ENCODE measurements at places on chromosomes 2 and 18.

DNA sequence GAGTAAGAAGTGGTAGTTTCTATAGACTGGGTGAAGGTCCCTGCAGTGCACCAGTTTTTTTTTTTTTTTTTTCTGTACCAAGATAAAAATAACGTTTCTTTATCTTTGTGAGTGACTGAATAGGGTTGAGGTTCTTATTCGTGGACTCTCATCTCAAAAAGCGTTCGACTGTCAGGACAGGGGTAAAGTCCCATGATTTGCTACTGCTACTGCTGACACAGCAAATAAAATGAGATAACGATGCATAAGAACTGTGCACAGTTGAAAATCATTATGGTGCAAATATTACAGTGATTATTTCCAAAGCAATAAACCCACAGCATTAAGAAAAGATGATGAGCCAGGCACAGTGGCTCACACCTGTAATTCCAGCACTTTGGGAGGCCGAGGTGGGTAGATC lies 482.0 kb upstream of the CHST9 start:
- no peak for DNase-seq

- DNase-seq: no peak
These were observed 40.1 kb upstream of the AKAIN1 start for GRCh38 chr18:5237083-5237722.

- DNase-seq: peak; percentile 46
These were observed at the start of gene SH3RF3 for GRCh38 chr2:109128616-109129355. Gene SH3RF3 (plus strand): TSS chr2:109129205.

DNA sequence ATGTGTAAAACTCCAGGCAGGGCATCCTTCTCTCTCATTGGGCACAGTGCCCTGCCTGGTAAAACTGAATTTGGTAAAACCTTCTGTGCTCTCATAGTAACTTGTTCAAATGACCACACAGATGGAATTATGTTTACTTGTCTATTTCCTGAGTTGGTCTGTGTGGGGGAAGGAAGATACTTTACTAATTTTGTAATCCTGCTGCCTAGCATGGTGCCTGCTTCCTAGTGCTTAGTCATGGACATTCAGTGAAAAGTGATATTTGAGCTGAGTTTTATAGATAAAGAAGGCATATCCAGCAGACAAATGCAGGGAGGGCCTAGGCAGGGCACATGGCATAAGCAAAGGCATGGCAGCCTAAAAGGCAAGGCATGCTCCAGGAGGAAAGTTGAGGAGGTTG lies 199.4 kb downstream of the FSHR start:
- no peak for DNase-seq

- no peak for DNase-seq
These were observed 706.0 kb upstream of the RAB6C start for GRCh38 chr2:129273266-129274037.

DNA sequence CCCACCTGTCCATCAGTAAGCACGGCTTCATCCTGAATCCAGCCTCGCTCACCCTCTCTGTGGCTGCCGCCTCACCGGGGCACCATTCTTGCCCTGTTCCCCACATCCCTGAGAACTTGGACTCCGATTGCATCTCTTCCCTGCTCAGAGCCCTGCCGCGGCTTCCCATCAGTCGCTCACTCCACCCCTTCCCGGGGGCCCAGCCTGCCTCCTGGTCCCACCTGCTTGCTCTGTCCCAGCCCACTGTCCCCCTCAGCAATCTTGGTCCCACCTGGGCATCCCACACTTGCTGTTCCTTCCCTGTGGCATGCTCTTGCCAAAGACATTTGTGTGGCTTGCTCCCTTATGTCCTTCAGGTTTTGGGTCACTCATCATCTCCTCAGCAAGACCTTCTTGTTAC lies 56.3 kb downstream of the GREB1 start:
- no peak for DNase-seq

GRCh38 chr2:204030322-204030721 lies 93.8 kb downstream of the ICOS start:
- DNase-seq: no peak

GRCh38 chr2:96815326-96816126 lies 542 bp upstream of the CNNM3 start:
- DNase-seq: peak; percentile 52

DNA sequence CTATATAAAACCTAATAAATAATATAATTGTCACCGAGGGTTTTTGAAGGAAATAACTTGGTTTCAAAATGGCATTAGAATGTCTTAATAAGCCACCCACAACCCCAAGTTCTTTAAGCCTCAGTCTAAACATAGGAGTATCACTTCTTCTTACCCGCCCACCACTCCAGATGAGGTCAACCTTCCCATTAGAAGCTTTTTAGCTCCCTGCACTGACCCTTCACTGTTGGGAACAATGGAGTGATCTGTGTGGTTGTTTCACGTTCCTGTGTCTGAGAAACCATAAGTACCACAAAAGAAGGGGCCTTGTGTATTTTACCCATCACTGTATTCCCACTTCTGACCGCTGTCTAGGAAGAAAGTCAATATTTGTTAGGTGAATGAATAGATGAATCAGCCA lies 326.3 kb upstream of the ZNF521 start:
- no peak for DNase-seq

DNA sequence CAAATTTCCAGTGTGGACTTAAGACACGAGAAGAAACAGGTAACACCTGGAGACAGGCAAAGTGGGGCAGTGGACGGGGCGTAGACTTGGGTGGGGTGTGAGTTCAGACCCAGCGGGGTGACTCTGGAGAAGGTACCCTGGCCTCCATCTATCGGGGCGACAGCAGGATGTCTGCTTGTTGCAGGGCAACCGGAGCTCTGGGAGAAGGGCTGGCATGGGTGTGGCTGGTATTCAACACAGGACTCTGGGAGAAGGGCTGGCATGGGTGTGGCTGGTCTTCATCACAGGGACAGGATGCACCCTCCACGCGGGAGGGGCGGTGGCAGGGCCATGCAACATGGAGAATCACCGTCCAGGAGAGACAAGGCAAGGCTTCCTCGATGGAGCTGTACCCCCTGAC lies 198.5 kb downstream of the HDAC4 start:
- DNase-seq: no peak

DNA sequence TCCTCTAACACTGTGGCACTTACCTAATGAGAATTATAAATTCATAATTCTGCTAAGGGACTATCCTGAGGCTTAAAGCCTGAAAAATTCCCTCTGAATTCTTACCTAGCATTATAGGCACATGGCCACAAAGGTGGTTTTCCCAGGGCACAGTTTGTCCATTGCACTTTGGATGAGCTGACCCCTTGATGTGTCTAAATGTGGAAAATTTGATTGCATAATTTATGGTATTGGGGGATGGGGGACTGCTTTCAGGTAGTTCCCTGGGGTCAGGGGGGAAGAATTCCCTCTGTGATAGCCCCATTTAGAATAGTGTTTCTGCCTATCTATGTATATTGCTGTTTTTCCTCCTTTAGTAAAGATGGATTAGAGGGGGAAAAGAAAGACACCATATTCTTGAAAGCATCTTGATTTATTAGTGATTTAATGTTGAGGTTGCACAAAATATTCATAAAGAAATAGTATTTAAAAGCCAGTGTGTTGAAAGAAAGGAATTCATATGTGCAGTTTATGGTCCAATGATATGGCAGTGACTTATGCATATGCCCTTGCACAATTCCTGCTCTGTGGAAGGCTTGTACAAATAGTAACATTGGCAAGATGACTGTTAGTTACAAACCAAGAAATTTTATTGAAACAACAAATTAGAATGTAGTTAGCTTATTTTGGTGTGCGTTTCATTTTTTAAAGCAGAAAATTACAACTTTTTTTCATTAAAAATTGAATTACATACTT lies 8.7 kb upstream of the HTR2B start:
- DNase-seq: no peak

DNA sequence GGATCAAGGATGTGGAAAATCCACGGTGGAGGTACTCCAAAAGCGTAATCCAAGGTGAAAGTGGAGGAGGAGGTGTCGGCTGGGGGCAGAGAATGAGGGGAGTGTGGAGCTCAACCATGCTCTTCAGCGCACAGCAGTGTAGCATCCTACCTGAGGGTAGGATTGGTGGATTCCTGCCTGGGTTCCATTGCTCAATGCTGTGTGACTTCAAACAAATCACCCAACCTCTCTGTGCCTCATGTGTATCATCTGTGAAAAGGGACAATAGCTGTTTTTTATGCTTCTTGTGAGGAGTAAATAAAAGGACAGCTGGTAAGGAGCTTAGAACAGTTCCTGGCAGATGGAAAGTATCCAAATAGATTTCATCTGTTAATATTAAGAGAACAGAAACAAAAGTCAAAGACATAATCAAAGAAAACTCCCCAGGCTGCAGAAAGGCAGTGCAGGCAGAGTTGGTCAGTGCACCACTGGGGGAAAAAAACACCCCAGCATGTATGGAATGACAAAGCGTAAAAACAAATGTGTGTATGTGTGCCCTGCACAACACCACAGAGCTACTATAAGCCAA lies 130.0 kb upstream of the HDAC4 start:
- DNase-seq: no peak

Data from stimulated activated CD8-positive, alpha-beta memory T cell treated with anti-CD3 and anti-CD28 coated beads, Interleukin-4, amount 100 ng/mL, for 48 hours (primary cell).